ENCODE measurements at places on chromosomes 6 and 20.
A peak's percentile ranks its signal among the peaks of the same experiment; 100 is the strongest.

DNA sequence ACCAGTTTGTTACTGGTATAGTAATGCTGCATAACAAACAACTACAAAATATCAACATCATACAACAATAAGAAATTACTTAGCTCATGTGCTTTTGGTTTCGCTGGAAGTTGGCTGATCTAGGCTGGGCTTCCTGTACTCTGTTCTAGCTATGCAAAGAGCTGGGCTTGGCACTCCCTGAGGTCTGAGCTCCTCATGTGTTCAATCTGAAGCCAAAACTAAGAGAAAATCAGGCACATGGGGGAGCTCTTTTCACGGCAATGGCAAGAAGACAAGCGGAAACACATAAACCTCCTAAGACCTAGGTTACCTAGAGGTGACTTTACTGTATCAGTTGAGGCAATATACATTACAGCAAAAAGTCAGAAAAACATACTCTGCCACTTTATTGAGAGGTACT, 574.2 kb downstream of the KHDRBS2 start:
- DNase-seq: no peak

- DNase-seq: peak; percentile 17
Measured at GRCh38 chr6:108288742-108289141, 6.1 kb upstream of the AFG1L start.

DNA sequence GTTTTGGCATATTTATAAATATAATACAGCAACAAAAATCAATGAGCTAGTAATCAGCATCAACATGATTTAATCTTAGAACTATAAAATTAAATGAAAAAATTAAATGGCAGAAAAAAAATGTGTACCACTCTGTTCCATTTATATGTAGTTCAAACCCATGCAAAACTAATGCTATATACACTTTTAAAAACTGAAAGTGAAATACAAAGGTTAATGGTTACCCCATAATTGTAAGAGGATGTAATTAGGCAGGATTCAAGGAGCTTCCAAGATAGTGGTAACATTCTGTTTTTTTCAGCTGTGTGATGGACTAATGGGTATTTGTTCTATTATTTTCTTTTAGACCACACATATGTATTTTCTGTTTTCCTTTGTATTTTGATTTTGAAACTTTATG, 492.1 kb downstream of the UTRN start:
- no peak for DNase-seq

DNA sequence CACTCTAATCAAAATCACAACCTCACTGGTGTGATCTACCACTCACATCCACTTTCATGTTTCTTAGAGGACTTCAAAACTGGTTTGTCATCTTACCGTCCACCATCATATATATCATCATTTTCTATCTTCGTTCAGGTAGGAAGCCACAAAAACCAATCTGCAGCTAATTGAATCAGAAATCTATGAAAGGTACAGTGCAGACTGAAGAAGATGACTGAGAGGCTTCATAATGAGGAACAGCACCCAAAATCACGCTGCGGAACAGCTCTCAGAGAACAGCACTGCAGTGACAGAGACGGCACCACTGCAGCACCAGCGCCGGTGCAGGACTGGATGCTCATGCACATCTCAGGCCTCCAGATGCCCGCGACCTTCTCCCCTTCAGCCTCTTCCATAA, 13.0 kb downstream of the GMDS start:
- DNase-seq: no peak

DNA sequence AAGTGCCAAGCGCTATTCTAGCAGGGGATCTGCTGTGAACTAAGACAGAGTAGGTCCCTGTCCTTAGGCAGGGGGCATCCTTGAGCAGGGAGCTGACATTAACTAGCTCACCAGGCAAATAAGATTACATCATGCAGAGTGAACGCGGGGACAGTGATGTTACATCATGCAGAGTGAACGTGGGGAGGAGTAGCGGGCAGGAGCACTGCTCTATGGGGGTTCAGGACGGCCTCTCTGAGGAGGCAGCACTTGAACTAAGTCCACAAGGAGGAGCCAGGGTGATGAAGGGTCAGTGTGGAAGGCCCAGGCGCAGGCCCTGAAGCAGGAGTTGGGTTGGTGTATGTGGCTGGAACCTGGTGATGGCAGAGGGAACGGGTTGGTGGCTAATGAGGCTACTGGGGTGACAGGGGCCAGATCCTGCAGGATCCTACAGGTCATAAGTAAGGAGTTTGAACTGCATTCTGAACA, 38.7 kb downstream of the KAT14 start:
- DNase-seq: no peak
